ENCODE measurements at places on chromosomes 5 and 9. TPM values are rescaled to one million over a fixed set of nuclear protein-coding genes. Genes with fewer than 3 reads are reported as not detected.
A peak's percentile ranks its signal among the peaks of the same experiment; 100 is the strongest.

FER gene
- total RNA-seq, result 14.4 TPM

- DNase-seq, result no peak
Observed at GRCh38 chr5:132678735-132679134, 4.9 kb downstream of the IL4 start.

DNA sequence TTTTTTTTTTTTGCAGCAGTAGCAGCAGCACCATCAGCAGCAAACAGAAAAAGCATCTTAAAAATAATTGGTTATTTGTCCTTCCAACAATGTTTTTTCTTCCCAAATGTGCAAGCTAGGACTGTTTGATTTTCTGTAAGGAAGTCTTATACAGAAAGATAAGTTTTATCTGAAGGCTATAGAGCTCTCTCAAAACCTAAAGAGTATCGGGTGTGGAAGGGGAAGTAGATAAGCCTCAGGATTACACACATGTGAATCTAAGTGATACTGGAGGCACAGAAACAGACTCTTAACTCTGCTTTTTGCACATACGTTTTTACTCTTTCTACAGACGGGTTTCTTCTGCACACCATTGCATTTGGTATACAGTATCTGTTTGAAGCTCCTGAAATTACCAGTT lies 184.4 kb upstream of the FTMT start:
- DNase-seq, result no peak

FAM200C gene
- total RNA-seq, result 6.2 TPM

CENPH gene
- 39.1 TPM for total RNA-seq

DNA sequence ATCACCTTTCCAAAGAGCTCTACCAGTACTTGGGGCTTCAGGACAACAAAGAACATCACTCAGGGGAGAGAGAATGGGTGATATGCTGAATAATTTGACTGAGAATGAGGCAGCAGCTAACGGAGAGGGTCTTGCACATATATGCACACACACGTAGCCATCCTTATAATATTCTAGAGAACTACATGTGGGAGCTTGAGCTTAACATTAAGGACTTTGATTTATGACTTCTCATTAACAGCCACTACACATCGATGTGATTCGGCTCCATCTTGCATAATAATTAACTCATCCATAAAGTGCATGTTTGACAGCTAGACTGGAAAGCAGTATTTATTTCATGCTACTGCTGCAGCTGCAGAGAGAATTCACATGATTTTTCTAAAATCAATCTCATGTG lies 163.4 kb downstream of the RAB3C start:
- no peak for DNase-seq

PLAA gene
- 22.3 TPM for total RNA-seq

DNA sequence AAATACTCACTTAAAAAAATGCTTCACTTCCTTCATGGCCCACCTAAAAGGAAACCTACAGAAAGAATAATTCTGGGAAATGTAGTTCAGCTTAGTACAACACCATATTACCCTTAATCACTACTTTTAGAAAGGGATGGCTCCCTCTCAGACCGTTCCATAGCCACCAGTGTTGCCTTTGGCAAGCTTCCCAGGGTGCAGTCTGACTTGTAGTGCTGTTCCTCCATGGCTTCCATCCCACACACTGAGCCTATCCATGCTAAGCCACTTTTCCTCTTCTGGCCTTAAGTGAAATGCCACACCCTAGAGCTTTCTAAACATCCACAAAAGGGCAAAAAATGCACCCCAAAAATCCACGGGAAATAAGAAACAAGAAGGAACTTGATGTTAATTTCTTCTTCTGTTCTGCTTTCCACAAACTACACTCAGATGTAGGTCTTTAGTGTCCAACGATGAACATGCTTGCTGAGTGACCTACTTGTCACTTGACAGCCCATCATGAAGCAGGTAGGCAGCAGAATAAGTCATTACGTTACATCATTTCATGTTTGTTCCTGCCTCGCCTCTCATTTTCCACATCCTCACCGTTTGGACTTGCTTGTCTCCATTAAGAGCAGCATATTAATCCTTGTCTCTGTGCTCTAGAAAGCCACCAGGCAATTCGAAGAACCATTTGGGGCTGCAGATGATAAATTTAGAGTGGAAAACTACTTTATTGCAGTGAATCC lies 391.1 kb upstream of the GRAMD2B start:
- no peak for DNase-seq

PSD2 gene
- total RNA-seq, result not detected

GRCh38 chr9:71144495-71144894 lies 23.1 kb upstream of the TRPM3 start:
- DNase-seq, result no peak

DNA sequence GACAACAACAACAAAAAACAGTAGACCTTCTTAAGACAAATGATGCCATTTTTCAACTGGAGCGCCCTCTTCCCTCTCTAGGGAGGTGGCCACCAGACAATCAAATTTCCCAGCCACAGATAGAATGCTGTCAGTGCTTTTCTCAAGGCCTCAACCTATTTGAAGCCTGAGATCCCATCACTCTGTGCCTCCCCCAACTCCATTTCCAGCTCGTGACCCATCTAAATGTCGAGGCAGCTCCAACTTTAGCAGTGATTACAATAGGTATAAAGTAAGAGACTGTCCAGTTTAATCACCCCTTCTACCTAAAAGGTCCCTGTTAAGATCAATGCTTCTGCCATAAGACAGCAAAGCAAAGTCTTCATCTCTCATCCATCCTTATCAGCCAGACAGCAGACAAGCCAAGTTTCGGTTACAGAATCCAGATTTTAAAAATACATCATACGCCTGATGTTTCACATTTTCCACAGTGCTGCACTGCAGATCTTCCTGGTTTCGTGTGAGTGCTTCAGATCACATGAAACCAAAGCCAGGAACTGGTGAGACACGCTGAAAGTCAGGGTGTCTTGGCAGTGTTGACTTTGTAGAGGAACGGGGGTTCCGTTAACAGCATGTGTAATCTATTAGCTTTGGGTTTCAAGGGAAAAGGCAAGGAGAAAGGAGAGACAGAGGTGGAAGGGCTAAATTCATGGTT lies 447.8 kb downstream of the ENC1 start:
- DNase-seq, result no peak

DNA sequence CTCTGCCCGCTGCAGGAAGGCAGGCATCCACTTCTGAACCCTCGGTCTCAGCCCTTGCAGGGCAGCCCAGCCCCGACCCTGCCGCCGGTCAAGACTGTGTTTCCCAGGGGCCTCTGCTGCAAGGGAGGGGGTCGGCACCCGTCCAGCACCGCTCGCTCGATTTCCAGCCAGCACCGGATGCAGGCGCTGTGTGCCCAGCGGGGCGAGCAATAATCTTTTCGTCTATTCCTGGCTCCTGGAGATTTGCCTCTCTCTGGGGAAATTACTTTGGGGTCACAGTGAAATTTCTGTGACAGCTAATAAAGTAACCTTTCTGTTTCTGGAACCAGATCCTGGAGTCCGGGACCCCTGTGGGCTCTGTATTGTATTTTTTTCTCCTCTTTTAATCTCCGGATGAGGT lies 155.3 kb downstream of the COL23A1 start:
- no peak for DNase-seq

GRCh38 chr9:27518006-27518405 lies 6.1 kb upstream of the IFNK start:
- no peak for DNase-seq

DNA sequence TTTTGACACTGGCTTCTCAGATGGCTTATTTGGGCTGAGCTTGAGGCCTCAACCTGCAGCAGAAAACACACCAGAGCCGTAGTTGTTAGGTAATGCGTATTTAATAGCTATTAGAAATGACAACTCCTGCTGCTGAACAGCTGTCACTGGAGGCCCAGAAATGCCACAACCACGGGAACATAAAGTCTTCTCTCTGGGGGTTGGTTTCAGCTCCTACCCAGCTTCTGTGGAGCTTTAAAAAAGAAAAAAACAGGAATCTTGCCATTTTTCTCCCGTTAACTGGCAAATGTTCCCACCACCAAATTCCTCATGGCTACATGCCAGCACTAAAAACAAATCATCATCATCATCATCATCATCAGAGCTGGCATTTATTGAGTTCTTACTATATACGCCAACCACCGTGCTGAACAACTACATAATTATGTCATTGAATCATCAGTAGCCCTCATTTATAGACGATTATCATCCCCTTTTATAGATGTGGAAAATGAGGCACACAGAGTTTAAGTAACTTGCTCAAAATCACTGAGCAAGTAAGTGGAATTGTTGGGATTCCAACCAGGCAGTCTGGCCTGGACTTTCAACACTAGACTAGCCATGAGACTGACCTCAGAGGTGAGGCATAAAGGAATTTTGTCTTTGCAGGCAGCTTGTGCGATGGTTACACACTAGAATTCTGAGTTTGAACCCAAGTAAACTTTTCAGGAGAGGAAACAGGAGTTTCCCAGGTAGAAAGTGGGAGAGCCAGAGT lies 185.3 kb upstream of the WWC1 start:
- DNase-seq, result no peak

DNA sequence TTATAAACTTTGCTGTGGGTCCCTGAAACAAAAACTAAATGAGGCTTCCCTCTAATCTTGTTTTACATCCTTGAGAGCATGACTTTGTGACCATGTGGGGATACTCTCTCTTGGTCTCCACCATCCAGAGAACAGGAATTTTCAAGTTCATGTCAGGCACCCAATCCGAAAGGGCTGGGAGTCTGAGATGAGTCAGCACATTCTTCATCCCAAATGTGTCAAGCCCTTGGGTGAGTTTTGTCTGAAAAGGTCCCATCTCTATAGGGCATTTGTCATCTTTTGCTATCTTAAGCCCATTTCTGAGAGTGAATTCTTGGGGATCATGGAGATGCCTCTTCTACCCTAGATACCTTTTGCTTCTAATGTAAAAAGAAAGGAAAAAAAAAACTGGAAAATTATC lies 26.9 kb upstream of the RAPGEF6 start:
- DNase-seq, result peak; percentile 11

- DNase-seq, result peak; percentile 40
Observed at GRCh38 chr9:73269430-73270101, 117.9 kb downstream of the ANXA1 start.

DNA sequence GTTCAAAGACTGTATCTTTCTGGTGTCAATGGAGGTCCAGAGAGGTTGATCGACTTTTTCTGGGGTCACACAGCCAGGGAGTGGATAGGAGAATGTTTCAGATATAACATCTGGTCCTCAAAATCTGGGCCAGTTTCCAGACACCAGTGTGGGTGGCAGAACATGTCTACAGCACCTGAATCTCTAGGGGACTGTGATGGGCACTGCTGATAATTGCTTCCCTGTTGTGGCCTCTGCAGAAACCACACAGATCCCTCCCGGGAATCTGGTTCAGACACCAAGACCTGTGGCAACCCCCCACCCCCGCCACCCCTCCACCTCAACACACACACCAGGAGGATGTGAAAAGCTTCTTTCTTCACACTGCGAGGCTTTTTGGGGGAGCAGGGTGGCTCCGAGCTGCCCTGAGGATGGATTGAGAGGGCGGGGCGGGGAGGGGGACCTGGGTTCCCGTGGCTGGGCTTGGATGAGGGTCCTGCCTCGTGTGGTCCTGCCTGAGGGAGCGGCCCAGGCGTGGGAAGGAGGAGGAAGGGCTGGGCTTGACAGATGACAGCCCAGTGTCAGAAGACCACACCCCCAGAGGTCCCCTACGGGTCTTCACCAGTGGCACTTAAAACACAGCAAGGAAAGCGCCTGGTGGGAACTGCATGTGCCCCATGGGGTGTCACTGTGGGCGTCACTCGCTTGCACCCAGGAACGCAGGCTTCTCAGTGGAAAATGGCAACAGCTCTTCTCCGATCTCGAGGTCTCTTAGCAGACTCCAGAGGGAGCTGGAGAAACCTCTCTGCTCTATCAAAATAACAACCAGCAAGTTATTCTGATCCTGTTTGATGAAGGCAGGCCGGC lies 55.2 kb downstream of the TRIP13 start:
- no peak for DNase-seq

- DNase-seq, result no peak
Observed at GRCh38 chr9:132372177-132373095, 17.6 kb upstream of the SETX start.

GRCh38 chr5:90909101-90909503 lies 350.5 kb downstream of the ADGRV1 start:
- no peak for DNase-seq

- no peak for DNase-seq
Observed at GRCh38 chr9:137303151-137303892, 1.3 kb upstream of the NRARP start.

DNA sequence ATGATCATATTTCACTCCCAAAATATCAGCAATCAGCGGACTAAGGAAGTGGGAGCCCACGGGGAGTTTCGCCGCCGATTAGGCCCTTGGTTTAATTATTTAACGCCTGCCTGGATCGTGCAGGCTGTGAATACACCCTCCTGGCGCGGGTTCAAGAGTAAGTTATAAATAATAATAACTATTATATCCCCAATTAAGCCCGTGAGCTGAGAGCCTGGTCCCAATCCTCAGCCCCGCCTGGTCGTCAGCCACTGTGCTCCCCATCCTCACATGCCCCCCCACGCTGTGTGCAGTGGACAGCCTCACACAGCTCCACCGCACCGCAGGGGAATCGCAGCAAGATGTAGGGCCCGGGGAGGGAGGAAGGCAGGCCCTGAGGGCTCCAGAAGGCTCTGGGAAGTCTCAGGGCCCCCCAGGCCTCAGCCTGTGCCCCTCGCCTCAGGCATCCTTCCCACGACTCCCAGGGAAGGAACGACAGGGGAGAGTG lies 10.8 kb upstream of the PRRX2 start:
- DNase-seq, result no peak

- no peak for DNase-seq
Observed at GRCh38 chr5:68395926-68396511, 180.5 kb downstream of the PIK3R1 start.

TXNDC8 gene
- not detected for total RNA-seq

GRCh38 chr9:105252405-105252756 lies 7.9 kb downstream of the SLC44A1 start:
- no peak for DNase-seq

DNA sequence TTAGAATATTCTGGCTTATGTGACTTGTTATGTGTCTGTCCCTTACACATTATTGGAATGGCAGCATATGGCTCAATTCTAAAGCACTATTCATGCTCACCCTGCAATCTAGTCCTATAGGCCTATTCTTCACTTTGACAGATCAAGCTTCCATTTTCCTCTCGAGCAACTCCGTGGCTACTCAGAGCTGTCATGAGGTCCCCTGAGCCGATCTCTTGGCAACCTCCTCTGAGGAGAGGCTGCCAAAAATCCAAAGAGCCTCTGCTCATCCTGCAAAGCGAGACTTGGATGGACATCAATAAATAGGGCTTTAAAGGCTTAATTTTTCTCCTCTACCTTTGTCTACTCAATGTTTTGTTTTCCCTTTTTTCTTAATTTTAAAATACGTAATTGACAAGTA lies 163.8 kb downstream of the GABRB2 start:
- no peak for DNase-seq

DNA sequence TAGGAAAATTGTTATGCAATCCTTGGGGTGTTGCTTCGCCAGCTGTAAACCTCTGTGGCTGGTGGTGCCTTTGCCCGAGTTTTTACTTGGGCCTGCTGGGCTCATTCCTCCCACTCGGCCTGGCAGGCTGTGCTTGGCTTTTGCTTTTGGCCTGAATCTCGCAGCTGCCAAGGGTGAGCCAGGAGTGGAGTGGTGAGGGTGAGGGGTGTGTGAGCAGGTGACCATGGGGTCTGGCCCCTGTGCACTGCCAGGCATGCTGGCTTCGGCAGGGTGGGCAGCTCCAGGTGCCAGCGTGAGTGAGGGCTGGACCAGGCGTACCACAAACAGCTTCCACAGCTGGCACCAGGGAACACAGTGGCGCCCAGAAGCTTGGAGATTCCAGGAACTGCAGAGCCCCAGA lies 12.6 kb upstream of the DHFR start:
- DNase-seq, result no peak

CNTFR gene
- 0.17 TPM for total RNA-seq

Measured in NCI-H460 (cell line).